ENCODE measurements at places on chromosomes 5 and 9. TPM values are rescaled to one million over a fixed set of nuclear protein-coding genes. Genes with fewer than 3 reads are reported as not detected.

IL4 gene
- not detected for total RNA-seq

HBEGF gene
- total RNA-seq = 12.3 TPM

GRCh38 chr5:28012538-28012937, 974.2 kb upstream of the CDH9 start:
- no peak overlapping the region for H3K4me3 ChIP-seq
- H3K4me1 ChIP-seq = no peaks in the 10 kb centered on the region
- no peak for DNase-seq
- no peaks in the 10 kb centered on the region for H3K27me3 ChIP-seq
- H3K36me3 ChIP-seq = no peaks in the 10 kb centered on the region
- H3K27ac ChIP-seq = no peak overlapping the region

ZNF883 gene
- total RNA-seq = 14.9 TPM

- peaks cover 9% of the 10 kb centered on the region for H3K27me3 ChIP-seq
- H3K4me1 ChIP-seq = no peaks in the 10 kb centered on the region
- no peaks in the 10 kb centered on the region for H3K36me3 ChIP-seq
Observed at GRCh38 chr5:42923710-42924109, 112.0 kb upstream of the SELENOP start.

C8G gene
- total RNA-seq = not detected

RNF208 gene
- 2.0 TPM for total RNA-seq

DNA sequence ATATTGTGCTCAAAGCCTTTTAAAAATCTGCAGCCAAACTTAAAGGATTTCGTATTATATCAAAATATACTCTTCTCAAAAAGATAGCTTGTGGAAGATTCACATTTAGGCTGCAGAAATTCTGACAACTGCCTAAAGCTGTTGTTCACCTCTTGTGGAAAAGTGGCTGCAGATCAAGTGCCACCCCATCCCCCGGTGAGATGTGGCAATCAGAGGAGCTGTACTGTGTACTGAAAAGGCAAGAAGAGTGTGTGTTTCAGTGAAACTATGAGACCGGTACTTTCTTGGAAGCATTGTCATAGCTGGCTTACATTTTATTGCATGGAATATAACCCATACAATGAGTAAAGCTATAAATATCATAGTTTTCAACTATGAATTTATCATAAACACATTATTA, 64.3 kb downstream of the CDH18 start:
- DNase-seq = no peak
- H3K36me3 ChIP-seq = no peaks in the 10 kb centered on the region
- H3K4me1 ChIP-seq = no peaks in the 10 kb centered on the region
- H3K27me3 ChIP-seq = no peaks in the 10 kb centered on the region
